NCI-H446 (cell line): ENCODE measurements at places on chromosomes 11 and 22.

GRCh38 chr11:15035283-15035682 is 38.1 kb upstream of the CALCB start:
- no peak for DNase-seq

DNA sequence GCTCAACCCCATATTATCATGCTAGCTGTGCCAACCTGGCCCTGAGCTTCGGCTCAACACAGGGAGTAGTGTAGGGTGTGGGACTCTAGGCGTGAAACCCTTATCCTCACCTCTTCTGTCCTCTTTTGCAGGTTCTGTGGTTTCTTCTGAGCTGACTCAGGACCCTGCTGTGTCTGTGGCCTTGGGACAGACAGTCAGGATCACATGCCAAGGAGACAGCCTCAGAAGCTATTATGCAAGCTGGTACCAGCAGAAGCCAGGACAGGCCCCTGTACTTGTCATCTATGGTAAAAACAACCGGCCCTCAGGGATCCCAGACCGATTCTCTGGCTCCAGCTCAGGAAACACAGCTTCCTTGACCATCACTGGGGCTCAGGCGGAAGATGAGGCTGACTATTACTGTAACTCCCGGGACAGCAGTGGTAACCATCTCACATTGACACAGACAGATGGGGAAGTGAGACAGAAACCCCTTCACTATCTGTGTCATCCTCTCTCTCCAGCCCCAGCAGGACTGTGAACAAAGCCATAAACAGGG is 76.4 kb downstream of the GGTLC2 start:
- no peak for DNase-seq

DNA sequence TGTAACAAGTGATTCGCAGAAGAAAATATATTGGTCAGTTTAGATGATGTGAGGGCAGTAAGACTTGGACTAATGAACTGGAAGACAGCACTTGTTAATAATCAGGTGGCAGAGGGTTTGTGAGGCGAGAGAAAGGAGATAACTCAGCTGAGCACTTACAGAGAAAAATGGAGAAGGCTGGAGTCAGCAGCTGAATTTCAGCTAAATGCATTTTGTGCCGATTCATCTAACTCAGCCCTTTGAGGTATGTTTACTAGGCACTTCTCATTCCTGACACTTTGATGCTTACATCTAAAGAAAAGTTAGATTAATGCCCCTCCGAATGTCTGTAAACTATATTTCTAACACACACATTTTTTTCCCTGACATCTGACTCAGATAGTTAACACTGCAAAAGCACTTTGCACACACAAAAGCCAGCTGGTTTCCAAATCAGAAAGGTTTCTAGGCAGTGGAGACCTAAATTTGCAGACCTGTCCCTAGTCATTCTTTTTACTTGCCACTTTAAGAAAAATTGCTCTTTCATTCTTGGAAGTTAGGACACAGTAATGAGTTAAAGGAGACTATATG is 859.5 kb upstream of the CCDC90B start:
- DNase-seq: no peak

GRCh38 chr11:9313648-9314290 is 624 bp downstream of the TMEM41B start:
- no peak for DNase-seq

- DNase-seq: no peak
Observed at GRCh38 chr11:45412051-45412471, 125.9 kb upstream of the SYT13 start.

DNA sequence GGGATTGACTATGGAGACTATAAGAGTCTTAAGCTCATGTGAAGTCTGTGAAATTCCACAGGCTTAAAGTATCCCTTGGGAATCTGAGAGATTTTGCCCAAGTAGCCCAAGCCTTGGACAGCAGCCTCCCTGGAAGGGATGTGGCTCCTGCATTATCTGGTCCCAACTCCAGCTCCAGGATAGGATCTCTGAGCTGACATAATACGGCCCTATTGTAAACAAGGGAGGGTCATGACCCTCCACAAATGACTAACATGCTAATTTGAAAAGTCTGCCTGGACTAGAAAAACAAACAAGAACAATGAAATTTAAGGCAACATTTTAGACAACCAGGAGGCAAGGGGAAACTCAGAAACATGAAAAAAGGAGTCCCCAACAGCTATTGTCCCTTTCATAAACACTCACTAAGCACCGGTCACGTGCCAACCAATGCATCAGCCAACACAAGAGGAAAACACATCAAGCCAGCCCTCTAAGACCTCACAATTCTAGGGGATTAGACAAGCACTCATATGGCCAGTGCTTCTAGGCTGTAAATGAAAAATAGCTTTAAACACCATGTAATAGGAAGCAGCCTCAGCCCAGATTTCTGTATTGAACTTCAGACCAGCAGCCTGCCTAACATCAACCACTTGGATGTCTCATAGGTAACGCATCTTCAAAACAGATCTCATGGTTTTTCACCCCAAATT is 101.2 kb upstream of the TIMP3 start:
- no peak for DNase-seq

GRCh38 chr11:88175569-88176075 is 379 bp upstream of the RAB38 start:
- DNase-seq: no peak

DNA sequence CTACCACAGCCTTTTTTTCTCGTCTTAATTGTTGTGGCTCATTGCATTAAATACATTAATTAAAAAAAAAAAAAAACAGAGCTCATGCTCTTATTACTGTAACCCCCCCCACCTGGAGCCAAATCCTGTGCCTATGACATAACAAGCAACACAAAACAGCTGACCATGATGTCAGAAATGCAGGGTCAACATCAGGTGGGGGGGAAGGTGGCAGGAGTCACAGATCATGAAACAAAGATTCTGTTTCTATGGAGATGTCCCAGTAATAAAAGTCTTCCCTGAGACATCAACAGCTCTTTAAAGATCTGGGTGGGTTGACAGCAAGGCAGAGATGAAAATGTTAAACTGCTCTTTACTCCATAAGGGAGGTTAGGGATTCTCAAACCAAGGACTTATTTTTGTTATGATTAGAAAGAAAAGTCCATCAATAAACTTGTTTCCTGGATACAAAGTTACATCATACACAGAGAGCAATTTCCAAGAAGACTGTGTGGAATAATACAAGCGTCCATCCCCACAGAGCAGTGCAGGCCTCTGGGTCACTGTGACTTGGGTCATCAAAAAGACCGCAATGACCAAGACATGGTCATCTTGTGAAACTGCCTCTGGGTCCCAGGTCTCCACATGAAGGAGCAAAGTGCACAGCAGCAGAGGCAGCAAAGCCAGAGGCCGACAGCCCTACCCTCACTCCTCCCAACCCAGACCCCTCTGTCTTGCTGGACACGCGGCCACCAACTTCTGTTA is 42.7 kb upstream of the CYP2D6 start:
- no peak for DNase-seq

GRCh38 chr11:119378851-119379465 is 2.5 kb downstream of the USP2 start:
- DNase-seq: no peak
